GM12878 (cell line): ENCODE measurements at places on chromosomes 3 and 15. TPM values are rescaled to one million over a fixed set of nuclear protein-coding genes. Genes with fewer than 3 reads are reported as not detected.

DNA sequence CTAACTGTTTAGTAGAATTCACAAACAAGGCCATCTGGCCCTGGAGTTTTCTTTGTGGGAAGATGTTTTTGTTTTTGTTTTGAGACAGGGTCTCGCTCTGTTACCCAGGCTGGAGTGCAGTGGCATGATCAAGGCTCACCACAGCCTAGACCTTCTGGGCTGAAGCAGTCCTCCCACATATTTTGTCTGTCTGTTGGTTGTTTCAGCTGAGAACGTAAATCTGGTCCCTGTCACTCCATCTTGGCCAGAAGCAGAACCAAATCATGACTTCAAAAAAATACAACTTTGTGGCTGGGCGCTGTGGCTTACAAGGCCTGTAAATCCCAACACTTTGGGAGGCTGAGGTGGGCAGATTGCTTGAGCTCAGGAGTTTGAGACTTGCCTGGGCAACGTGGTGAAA lies 27.1 kb downstream of the MRAS start:
- H3K36me3 ChIP-seq: no peaks in the 10 kb centered on the region
- no peaks in the 10 kb centered on the region; the same call in 1 of the 2 replicates for H3K27me3 ChIP-seq
- H3K4me1 ChIP-seq: peaks cover 17% of the 10 kb centered on the region
- no peak overlapping the region for H3K4me3 ChIP-seq
- no peak overlapping the region for H3K27ac ChIP-seq

DNA sequence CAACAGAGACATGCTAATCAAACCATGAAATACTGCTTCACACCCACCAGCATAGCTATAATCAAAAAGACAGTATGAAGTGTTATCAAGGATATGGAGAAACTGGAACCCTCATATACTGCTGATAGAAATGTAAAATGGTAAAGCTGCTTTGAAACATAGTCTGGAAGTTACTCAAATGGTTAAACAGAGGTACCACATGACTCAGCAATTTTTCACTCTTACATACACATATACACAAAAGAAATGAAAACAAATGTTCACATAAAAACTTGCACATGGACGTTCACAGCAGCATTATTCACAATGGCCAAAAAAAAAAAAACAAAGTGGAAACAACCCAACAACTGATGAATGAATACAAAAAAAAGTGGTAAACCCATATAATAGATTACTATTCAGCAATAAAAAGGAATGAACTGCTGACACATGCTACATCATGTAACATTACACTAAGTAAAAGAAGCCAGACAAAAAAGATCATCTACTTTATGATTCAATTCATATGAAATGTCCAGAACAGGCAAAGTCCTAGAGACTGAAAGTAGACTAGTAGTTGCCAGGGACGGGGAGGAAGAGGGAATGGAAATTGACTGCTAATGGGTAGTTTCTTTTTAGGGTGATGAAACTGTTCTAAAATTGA lies 23.2 kb downstream of the ZNF148 start:
- H3K36me3 ChIP-seq: no peaks in the 10 kb centered on the region; the same call in 1 of the 2 replicates
- peaks cover 30% of the 10 kb centered on the region for H3K4me1 ChIP-seq
- H3K27me3 ChIP-seq: no peaks in the 10 kb centered on the region

DNA sequence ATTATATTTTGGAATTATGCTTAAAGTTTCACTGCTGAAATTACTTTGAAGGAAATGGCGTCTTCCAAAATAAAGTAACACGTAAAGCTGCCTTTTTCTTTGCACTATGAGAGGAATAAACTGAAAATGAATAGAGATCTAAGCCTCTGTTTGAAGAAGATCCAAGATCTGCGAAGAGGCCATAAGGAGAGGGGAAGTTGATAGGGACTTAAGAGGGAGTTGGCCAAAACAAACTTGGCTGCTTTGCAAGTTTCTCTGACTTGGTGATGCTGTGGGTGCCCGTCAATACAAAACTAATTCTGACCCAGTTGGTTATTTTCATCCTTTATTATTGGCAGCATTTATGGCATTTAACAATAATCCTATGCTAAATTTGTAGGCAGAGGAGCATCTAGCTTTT lies 190.2 kb upstream of the GBE1 start:
- no peak for DNase-seq
- H3K27ac ChIP-seq: no peak overlapping the region
- H3K27me3 ChIP-seq: no peaks in the 10 kb centered on the region
- H3K4me1 ChIP-seq: no peaks in the 10 kb centered on the region

GRCh38 chr3:22835041-22835440 lies 368.1 kb upstream of the UBE2E2 start:
- DNase-seq: no peak
- no peaks in the 10 kb centered on the region for H3K27me3 ChIP-seq
- no peaks in the 10 kb centered on the region for H3K36me3 ChIP-seq
- no peak overlapping the region for H3K4me3 ChIP-seq

DNA sequence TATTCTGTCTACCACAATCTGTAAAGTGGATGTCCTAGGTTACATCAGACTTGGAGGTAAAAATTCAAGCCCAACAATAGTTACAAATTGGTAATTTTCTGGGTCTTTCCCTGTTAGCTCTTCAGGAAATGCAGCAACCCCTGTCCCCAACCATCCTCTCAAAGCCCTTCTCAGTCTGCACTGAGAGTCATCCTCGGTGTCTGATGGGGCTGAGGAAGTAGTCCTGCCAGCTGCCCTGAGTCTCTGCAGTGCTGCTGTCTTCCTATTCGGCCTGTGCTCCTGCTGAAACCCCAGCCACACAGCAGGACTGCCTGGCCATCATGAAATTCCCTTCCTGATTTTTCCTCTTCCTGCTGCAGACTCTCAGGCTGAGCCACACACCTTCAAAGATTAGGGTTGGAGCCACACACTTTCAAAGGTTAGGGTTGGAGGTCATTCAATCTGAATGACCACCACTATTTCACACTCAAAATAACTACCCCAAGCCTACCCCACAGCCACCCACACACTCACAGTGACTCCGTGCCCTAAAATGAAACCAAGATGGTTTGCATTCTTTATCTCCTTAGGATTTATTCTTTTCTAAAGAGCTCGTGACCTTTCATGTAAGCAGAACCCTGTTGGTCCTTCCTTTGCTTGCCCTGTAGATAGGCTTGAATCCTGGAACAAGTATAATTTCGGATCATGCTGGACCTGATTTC lies 17.6 kb downstream of the TRIM42 start:
- no peak for DNase-seq
- H3K4me3 ChIP-seq: no peak overlapping the region
- H3K27ac ChIP-seq: no peak overlapping the region

DNA sequence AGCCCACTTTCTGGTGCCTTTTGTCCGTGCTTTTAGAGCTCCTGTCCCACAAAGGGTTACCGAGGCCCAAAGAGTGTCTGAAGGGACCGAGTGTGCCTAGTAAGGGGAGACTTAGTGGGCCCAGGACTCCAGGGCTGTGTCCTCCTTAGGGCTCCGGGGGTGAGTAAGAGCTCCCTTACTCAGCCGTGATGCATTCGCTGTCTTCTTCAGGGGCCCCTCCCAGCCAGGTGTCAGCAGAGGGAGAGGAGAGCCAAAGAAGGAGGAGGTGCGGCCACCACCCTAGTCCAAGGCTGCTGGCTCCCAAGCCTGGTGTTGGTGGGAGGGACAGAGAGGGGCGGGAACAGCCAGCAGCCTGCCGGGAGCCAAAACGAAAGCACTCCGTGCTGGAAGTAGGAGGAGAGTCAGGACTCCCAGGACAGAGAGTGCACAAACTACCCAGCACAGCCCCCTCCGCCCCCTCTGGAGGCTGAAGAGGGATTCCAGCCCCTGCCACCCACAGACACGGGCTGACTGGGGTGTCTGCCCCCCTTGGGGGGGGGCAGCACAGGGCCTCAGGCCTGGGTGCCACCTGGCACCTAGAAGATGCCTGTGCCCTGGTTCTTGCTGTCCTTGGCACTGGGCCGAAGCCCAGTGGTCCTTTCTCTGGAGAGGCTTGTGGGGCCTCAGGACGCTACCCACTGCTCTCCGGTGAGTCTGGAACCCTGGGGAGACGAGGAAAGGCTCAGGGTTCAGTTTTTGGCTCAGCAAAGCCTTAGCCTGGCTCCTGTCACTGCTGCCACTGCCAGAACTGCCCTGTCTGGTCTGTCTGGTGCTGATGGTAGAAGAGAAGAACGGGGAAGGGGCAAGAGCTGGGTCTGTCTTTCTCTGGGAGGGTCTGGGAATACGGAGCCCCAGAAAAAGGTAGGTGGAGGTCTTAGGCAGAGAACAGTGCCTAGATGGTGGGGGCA lies at the start of gene IL17RC:
IL17RC (plus strand) TSS at position 365 of the 947 bp plus-strand sequence; CDS start at position 583, 218 bp downstream.
- DNase-seq: no peak
- H3K4me3 ChIP-seq: peak within 1 kb of the TSS; percentile 54
- H3K27ac ChIP-seq: no peak within 1 kb of the TSS
- no peaks in the 10 kb centered on the region for H3K27me3 ChIP-seq
- H3K4me1 ChIP-seq: peaks cover 10% of the 10 kb centered on the region

GRCh38 chr3:53137835-53138446 lies 7.7 kb upstream of the RFT1 start:
- H3K27ac ChIP-seq: no peak overlapping the region
- no peak for DNase-seq
- H3K4me1 ChIP-seq: peaks cover 5% of the 10 kb centered on the region
- H3K36me3 ChIP-seq: no peaks in the 10 kb centered on the region
- H3K27me3 ChIP-seq: no peaks in the 10 kb centered on the region

- no peak for DNase-seq
- H3K4me3 ChIP-seq: no peak overlapping the region
- H3K36me3 ChIP-seq: no peaks in the 10 kb centered on the region
- H3K4me1 ChIP-seq: no peaks in the 10 kb centered on the region
- no peaks in the 10 kb centered on the region for H3K27me3 ChIP-seq
Observed at GRCh38 chr3:15458212-15458780, 30.9 kb downstream of the EAF1 start.

- no peaks in the 10 kb centered on the region for H3K36me3 ChIP-seq
- DNase-seq: no peak
- no peaks in the 10 kb centered on the region for H3K27me3 ChIP-seq
- no peak overlapping the region for H3K4me3 ChIP-seq
- no peaks in the 10 kb centered on the region for H3K4me1 ChIP-seq
Observed at GRCh38 chr15:83899670-83900069, 245.7 kb downstream of the ADAMTSL3 start.

- H3K4me3 ChIP-seq: no peak overlapping the region
- H3K36me3 ChIP-seq: no peaks in the 10 kb centered on the region
- H3K27me3 ChIP-seq: no peaks in the 10 kb centered on the region
Observed at GRCh38 chr3:152524198-152525140, 255.7 kb downstream of the MBNL1 start.

GRCh38 chr3:35223632-35224394 lies 415.5 kb upstream of the ARPP21 start:
- no peak overlapping the region for H3K4me3 ChIP-seq
- DNase-seq: no peak
- no peaks in the 10 kb centered on the region for H3K36me3 ChIP-seq
- no peak overlapping the region for H3K27ac ChIP-seq

- no peaks in the 10 kb centered on the region; the same call in 1 of the 2 replicates for H3K27me3 ChIP-seq
- DNase-seq: no peak
- H3K4me1 ChIP-seq: no peaks in the 10 kb centered on the region
- H3K36me3 ChIP-seq: no peaks in the 10 kb centered on the region
Observed at GRCh38 chr15:56754772-56755370, 21.6 kb upstream of the ZNF280D start.

DNA sequence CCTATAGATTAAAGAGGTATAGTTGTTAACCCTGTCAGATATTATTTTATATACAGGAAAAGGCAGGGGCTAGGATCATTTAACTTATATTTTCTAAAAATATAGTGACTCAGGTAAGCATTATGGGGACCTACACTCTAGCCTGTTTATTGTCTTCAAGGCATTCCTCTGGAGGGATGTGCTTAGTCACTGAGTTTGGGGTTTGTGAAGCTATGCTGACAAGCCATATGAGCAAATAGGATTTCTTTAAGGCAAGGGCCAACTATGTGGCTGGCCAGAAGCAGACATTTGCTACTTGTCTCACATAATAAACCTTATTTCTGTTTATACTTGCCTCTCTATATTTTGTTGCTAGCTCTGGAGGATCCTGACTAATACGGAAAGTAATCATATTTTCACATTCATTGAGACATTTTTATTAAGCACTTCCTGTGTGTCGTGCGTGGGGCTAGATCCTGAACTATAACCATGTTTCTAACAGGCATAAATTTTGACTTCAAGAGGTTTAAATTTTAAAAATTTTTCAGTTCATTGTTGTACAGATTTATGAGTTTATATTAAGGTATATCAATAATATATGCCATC lies 153.4 kb downstream of the OTOL1 start:
- no peaks in the 10 kb centered on the region for H3K27me3 ChIP-seq
- no peak for DNase-seq
- H3K27ac ChIP-seq: no peak overlapping the region
- no peaks in the 10 kb centered on the region for H3K36me3 ChIP-seq
- no peak overlapping the region for H3K4me3 ChIP-seq
- H3K4me1 ChIP-seq: no peaks in the 10 kb centered on the region

GRCh38 chr15:51759557-51760070 lies 8.2 kb downstream of the TMOD2 start:
- no peak overlapping the region for H3K4me3 ChIP-seq
- DNase-seq: no peak
- no peaks in the 10 kb centered on the region for H3K4me1 ChIP-seq
- H3K36me3 ChIP-seq: no peaks in the 10 kb centered on the region
- no peak overlapping the region for H3K27ac ChIP-seq

- no peak overlapping the region for H3K4me3 ChIP-seq
- H3K4me1 ChIP-seq: peaks cover 18% of the 10 kb centered on the region
- no peaks in the 10 kb centered on the region for H3K36me3 ChIP-seq
- H3K27me3 ChIP-seq: no peaks in the 10 kb centered on the region
Observed at GRCh38 chr3:177602601-177603147, 405.4 kb upstream of the TBL1XR1 start.

- H3K36me3 ChIP-seq: no peaks in the 10 kb centered on the region; the same call in 1 of the 2 replicates
- H3K4me3 ChIP-seq: peak overlapping the region; percentile 51; the same call in 1 of the 2 replicates
- peaks cover 74% of the 10 kb centered on the region for H3K4me1 ChIP-seq
- H3K27ac ChIP-seq: peak overlapping the region; percentile 89
- no peaks in the 10 kb centered on the region for H3K27me3 ChIP-seq
- no peak for DNase-seq
Observed at GRCh38 chr15:67135494-67135893, 70.1 kb downstream of the SMAD3 start.

DNA sequence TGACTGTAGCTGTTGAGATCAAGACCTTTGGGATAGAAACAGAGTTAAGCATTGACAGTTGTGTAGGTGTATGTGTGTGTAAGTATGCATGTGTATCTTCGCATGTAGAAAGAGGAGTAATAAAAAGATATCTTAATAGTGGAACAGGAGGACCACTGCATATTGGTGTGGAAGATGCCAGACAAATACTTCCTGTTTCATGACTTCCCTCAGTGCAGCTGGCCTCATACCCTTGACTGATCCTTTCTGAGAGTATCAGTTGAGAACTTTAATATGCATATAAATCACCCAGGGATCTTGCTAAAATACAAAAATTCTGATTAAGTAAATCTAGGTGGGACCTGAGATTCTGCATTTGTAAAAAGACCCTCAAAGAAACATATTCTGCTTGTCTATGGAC lies 8.5 kb upstream of the ZBED2 start:
- H3K4me3 ChIP-seq: no peak overlapping the region
- DNase-seq: no peak
- no peaks in the 10 kb centered on the region for H3K36me3 ChIP-seq
- no peaks in the 10 kb centered on the region for H3K27me3 ChIP-seq
- no peaks in the 10 kb centered on the region for H3K4me1 ChIP-seq

Gene TEX9
- total RNA-seq: 72.3 and 75.2 TPM in 2 replicates

Gene CCDC9B
- total RNA-seq: 0.08 and 0.19 TPM in 2 replicates

Gene KNG1
- 0.21 and 0.24 TPM in 2 replicates for total RNA-seq

Gene SCAMP2
- 98.5 and 101 TPM in 2 replicates for total RNA-seq

Gene ALDH1A3
- total RNA-seq: 0.23 and 0.45 TPM in 2 replicates

Gene CSPG5
- total RNA-seq: 0.08 and 0.16 TPM in 2 replicates

Gene ZNF502
- total RNA-seq: 1.2 and 1.4 TPM in 2 replicates

Gene UBXN7
- 60.8 and 68.3 TPM in 2 replicates for total RNA-seq

Gene C2CD4A
- not detected in 2 replicates for total RNA-seq
